ENCODE measurements at places on chromosomes 3 and 15. TPM values are rescaled to one million over a fixed set of nuclear protein-coding genes. Genes with fewer than 3 reads are reported as not detected.

CACNA2D2 gene
- not detected for total RNA-seq

ZBBX gene
- total RNA-seq: not detected

RBMS3 gene
- 127 TPM for total RNA-seq

DNA sequence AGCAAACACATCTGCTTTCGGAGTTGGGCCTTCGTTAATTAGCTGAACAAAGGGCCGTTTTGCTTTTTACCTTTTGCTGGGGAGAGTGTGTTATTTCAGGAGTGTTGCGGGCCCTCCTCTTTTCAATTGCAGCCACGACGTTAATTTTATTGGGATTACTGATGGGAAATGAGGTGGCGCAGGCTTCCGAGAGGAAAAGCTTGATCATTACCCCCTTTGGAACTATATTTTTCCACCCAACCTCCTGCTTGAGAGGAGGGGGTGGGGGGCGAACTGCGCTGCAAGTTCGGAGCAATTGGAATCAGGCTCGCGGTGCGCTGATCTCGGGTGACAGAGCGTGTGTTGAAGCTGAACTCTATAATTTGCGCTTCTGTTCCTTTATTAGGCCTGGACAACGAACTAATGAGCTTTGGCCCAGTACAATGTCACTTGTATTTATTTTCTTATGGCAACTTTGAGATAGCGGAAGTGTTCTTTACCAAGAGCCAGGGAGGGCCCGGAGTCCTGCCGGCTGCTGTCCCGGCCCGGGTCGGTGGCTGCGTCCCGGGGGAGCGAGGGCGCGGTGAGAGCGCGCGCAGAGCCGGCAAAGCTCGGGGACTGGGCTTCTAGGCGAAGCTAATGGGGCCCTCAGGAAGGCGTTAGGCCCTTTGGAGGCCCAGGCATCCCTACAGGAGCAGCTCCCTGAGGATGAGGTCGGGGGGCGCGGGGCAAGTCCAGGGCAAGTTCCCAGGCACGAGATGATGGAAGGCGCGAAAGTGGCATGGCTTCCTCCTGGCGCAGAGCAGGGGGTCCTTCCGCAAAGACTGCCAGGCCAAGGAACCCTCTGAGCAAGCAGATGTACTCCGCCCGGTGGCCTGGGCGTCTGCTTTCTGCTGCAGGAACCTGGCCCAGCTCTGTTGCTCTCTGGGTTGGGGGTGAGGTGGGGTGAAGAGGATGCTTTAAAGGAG is 12.9 kb downstream of the NR2F2 start:
- no peak for DNase-seq

GRCh38 chr3:44039006-44039405 is 202.7 kb upstream of the TOPAZ1 start:
- DNase-seq: no peak

GLT8D1 gene
- 65.3 TPM for total RNA-seq

DNA sequence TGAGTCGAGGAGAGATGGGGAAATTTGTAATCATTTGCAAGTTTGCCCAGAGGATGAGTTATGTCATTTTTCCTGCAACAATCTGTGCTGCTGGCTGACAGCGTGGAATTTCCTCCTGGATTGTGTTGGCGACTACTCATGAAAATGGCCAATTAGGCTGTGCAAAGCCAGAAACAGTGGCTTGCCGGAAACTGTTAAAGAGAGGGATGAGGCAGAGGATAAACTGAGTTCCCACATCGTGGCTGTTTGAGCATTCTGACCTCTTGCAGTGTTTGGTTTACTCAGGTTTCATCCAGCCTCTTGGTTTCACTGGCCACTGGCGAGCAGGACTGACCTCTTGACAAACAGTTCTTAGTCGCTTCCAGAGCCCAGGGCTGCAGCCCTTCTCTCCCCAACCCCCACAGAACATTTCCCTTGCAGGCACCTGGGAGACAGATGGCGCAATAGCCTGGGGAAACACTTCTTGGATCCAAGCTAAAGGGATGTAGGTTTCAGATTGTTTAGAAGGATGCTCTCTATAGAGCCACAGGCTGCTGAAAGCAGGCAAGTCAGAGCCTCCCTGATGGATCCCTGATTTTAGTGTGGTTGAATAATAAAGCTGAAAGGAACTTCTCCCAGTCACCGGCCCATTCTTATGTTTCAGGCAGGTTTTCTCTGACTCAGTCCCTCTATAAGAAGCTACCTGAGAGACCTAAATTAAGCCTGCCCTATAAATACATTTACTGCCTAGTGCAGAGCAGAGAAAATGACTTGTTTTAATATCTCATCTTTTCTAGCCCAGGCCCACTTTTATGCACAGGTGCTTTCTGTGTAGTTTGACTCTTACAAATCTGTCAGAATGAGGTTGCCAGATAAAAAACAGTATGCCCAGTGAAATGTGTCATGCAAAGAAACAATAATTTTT is 92.8 kb upstream of the UBE2E1 start:
- DNase-seq: peak; percentile 96

GRCh38 chr3:86379280-86379679 is 611.7 kb downstream of the VGLL3 start:
- no peak for DNase-seq

DNA sequence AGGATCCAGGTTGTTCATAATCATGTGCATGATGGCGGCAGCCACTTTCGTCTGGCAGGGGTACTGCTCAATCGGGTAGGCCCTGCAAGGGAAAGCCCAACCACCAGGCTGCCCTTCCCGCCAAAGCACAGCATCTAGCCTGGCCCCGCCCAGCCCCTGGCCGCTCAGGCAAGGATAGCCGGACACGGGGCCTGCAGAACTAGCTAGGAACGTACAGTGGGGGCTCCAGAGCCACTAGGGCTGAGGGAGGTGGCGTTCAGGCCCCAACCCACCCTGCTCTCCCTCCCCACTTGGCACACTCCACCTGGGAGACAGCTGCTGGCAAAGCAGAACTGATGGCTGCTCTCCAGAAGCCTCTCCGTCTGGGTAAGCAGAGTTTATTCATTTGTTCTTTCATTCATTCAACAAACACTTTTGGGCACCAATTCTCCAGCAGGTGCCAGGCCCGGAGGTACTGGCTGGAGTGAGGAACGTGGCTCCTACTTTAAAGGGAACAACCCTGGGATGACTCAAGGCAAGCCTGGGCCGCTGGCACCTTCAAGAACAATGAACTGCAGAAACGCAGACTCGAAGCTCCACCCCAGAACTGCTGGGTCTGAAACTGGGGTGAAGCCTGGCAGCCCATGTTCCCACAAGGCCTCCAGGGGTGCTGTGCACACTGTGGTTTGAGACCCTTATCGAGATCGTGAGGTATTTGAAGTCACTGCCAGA is 7.8 kb downstream of the UROC1 start:
- no peak for DNase-seq

PIERCE2 gene
- total RNA-seq: 0.36 TPM

GRCh38 chr15:98422130-98422478 is 226.2 kb upstream of the IGF1R start:
- no peak for DNase-seq

TRH gene
- not detected for total RNA-seq
